ENCODE measurements at places on chromosomes 1 and 21.

DNA sequence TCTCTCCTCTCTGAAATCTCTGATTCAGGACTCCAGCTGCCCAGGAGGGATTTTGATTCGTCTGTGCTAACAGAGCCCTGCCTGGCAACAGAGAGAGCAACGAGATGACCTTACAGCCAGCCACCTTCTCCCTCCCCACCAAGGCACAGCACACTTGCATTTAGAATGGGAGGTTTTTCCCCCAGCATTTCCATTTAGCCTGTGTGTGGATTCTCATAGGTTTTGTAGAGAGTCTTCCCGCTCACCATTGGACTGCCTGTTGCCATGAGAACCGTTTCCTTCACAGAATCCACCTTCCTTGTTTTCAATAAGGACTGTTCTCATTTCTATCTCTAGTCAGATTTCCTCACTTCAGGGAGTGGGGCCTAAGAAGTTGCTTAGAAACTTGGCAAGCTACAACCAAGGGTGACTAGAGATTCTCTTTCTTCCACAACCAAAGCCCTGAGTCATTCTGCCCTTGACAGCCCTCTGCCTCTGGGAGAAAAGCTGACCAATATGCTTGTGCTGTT, 5.8 kb upstream of the IKBKE start:
- no peak for DNase-seq

GRCh38 chr1:183418696-183419095, 516 bp upstream of the NMNAT2 start:
- DNase-seq: no peak

- DNase-seq: no peak
These were observed 223.5 kb downstream of the RHOU start for GRCh38 chr1:228958741-228959140.

GRCh38 chr1:36709869-36710481, 227.3 kb upstream of the CSF3R start:
- no peak for DNase-seq

GRCh38 chr1:170536924-170537551, 5.1 kb downstream of the GORAB start:
- DNase-seq: no peak

DNA sequence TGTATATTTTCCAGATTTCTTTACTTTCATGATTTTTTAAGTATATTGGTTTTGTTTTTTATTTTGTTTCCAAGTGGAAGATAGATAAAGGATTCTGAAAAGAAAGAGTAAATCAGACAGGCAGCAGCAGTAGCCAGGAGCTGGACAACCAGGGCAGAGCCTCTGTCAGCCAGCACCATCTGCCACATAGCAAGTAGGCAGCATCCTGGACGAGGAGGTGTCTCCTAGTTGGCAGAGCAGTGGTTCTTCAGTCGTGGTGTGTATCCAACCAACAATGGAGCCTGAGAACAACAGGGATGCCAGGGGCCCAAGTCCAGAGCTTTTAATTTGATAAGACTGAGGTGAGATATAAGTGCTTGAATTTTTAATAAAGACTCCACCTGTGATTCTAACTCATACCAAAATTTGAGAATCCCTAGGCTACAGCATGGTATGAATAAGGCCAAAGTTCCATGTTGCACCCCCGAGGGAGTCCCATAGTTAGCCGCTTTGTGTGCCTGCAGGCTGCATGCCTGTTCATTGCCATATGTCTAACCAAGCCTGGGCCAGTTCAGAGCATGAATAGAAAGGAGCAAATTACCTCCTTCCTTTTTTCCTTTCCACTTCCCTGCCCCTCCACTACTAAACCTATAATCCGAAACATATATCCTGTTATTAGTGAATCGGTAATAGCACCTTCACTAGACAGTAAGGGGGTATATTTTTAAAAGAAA, 153.2 kb downstream of the NTNG1 start:
- no peak for DNase-seq

GRCh38 chr1:29827237-29827750, 591.0 kb downstream of the PTPRU start:
- no peak for DNase-seq

- DNase-seq: no peak
These were observed 143.9 kb downstream of the KAZN start for GRCh38 chr1:14742181-14742980.

DNA sequence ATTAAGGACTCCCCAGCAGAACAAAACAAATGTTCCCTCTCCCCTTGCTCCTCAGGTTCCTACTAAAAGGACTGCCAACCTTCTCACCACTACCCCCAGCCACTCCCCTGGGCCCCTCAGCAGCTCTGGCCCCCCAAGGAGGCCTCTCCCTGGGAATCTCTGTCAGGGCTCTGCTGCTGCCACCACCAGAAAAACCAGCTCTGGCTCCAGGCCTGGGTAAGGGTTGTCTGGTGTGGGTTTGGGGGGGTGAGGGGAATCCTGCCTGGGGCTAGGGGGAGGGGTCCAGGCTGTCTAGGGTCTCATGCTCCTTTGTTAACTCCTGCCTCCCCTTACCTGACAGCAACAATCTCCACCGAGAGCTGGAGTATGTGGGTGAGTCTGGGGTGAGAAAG, 4.8 kb downstream of the NECTIN4 start:
- DNase-seq: no peak

GRCh38 chr1:5690898-5691297, 301.3 kb downstream of the NPHP4 start:
- DNase-seq: no peak

- DNase-seq: no peak
These were observed 68.9 kb upstream of the DMRTA2 start for GRCh38 chr1:50492142-50492541.

Data from activated CD8-positive, alpha-beta memory T cell treated with anti-CD3 and anti-CD28 coated beads, Interleukin-2, amount 50 U/mL, for 4 hours (primary cell).